ENCODE measurements at places on chromosomes 5 and 9. TPM values are rescaled to one million over a fixed set of nuclear protein-coding genes. Genes with fewer than 3 reads are reported as not detected.

DNA sequence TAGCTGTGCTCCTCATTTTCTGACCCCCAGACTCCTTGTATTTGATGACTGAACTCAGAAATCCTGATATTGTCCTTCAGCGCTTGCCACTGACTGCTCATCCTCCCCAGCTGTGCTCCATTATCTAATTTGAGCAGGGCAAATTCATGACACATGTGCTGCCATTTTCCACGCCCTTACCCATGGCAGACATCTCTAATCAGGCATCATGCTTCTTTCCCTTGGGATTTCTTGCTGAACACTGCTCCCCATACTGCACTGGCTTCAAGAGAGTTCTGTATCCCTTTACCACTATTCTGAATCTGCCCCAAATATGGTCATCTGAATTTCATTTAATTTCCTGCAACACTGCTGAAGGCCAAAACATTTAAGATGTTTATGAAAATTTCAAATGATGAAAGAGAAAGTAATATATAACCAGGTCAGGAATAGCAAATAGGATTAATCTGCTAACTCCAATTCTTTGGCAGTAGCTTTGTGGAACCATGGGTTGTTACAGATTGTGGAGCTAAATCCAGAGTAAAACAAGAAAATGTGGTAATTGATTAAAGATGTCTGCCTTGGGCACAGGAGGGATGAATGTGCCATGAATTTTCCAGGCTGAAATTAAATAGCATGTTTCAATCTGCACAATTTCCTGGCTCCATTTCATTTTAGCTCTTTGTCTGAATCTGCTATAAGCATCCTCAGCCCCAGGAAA is 93.6 kb downstream of the CYFIP2 start:
- no peaks in the 10 kb centered on the region for H3K27me3 ChIP-seq
- no peak for DNase-seq
- no peak overlapping the region for H3K4me3 ChIP-seq
- H3K36me3 ChIP-seq, result no peaks in the 10 kb centered on the region
- no peak overlapping the region for H3K27ac ChIP-seq

- no peak for DNase-seq
- peaks cover 3% of the 10 kb centered on the region for H3K4me1 ChIP-seq
- H3K27ac ChIP-seq, result no peak overlapping the region
- H3K27me3 ChIP-seq, result no peaks in the 10 kb centered on the region
- H3K4me3 ChIP-seq, result no peak overlapping the region
- no peaks in the 10 kb centered on the region for H3K36me3 ChIP-seq
These were observed 47.1 kb downstream of the SH3PXD2B start for GRCh38 chr5:172407241-172407691.

Gene LCN15
- total RNA-seq, result 0.05 TPM

Gene SPINK7
- not detected for total RNA-seq

Gene SLC4A9
- not detected for total RNA-seq

Gene CYLC2
- total RNA-seq, result not detected

Measured in Panc1 (cell line).